Sigmoid colon (tissue), 7 donors: ENCODE measurements at places on chromosomes 4 and X.
A peak's percentile ranks its signal among the peaks of the same experiment; 100 is the strongest.

- peak; percentile 80 for DNase-seq
Observed at GRCh38 chr4:153651587-153651986, 32.5 kb upstream of the TLR2 start.

- DNase-seq: no peak
Observed at GRCh38 chr4:137635108-137635507, 102.8 kb upstream of the PCDH18 start.

GRCh38 chr4:159864337-159864736 is 761.5 kb downstream of the RAPGEF2 start:
- DNase-seq: no peak

GRCh38 chrX:131067216-131067615 is 9.1 kb downstream of the ARHGAP36 start:
- no peak for DNase-seq

DNA sequence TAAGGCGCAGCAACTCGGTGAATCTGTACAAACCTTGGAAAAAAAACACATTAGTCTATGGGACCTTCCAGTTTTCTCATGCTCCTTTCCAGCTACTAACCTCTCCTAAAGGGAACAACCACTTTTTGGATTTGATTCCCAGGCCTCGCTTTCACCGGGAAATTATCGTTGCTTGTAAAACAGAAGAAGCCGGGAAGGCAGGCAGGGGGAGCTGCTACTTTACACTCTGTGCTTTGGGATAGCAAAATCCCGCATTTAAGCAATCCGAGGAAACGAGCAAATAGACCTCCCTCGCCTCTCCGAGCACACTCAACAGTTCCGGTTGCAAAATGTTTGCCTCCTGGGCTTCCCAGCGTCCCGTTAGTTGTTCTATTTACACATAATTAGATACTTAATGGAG is 1.2 kb downstream of the CD38 start:
- DNase-seq: peak; percentile 71

- no peak for DNase-seq
Observed at GRCh38 chr4:168154546-168155277, 62.4 kb downstream of the ANXA10 start.
